Retina (tissue), 1 donor: ENCODE measurements at places on chromosomes 7 and 10.

- DNase-seq = no peak
These were observed 45.2 kb downstream of the DIP2C start for GRCh38 chr10:644076-644942.

DNA sequence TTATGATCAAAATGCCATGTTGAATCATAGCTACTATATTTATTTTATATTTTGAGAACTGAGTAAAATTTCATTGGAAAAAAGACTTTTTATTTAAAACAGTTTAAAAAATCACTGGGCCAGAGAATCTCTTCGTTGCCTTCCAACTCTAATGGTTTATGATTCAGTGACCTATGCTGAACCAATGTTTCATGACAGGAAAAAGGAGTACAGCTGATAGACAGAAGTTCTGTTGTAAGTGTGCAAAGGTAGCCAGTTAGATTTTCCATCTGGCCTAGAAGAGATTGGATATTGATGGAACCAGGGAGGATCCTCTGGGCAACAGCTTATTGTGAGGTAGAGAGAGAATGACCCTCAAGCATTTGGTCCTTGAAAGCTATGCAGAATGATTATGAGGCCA lies 745.8 kb downstream of the SUGCT start:
- DNase-seq = no peak

GRCh38 chr7:93921607-93922566 lies at the start of gene GNG11:
Gene GNG11 (plus strand): TSS chr7:93921735. CDS start chr7:93922138, 403 bp downstream.
- DNase-seq = peak; percentile 85

DNA sequence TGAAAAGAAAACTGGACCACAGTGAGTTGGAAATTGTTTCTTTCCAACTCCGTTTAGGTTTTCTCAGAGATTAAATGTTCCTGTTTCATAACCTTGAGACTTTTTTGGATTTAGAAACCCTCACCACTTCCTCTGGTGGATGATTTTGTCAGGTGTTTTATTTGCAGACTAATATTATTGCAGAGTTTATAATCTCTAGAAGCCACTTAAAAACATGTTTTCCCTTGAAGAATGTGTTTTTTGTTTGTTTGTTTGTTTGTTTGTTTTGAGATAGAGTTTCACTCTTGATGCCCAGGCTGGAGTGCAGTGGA lies 520 bp upstream of the MICU1 start:
- DNase-seq = no peak

DNA sequence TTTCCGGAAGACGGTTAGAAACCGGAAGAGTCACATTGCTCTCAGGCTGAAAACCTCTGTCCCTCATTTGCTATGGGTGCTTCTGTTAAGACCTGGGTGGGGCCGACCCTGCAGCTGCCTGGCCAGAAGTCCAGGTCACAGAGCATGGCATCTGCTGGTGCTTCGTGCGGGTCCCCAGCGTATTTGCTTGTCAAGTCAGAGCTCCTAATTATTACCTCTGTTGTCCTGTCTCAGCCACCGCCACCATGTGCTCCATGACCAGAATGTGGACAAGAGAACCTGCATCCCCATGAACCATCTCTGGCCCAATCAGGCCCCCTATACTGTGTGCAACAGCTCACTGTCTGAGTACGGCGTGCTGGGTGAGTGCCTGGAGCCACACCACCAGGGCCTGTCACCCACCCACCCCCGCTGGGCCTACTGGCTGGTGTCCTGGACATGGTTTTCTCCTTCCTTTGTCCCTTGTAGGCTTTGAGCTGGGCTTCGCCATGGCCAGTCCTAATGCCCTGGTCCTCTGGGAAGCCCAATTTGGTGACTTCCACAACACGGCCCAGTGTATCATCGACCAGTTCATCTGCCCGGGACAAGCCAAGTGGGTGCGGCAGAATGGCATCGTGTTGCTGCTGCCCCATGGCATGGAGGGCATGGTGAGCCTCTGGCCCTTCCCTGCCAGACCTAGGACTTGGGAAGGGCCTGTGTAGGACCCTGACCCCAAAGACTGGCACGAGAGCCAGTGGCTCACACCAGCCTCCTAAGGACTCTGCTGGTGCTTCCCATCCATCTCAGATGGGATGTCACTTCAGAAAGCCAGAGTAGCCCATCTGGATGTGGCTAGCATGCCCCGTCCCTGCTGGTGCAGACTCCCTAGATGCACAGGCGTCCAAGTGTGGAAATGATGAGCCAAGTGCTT lies 51.3 kb upstream of the ZMIZ2 start:
- DNase-seq = no peak

GRCh38 chr7:12549106-12549505 lies 21.4 kb upstream of the SCIN start:
- DNase-seq = no peak

DNA sequence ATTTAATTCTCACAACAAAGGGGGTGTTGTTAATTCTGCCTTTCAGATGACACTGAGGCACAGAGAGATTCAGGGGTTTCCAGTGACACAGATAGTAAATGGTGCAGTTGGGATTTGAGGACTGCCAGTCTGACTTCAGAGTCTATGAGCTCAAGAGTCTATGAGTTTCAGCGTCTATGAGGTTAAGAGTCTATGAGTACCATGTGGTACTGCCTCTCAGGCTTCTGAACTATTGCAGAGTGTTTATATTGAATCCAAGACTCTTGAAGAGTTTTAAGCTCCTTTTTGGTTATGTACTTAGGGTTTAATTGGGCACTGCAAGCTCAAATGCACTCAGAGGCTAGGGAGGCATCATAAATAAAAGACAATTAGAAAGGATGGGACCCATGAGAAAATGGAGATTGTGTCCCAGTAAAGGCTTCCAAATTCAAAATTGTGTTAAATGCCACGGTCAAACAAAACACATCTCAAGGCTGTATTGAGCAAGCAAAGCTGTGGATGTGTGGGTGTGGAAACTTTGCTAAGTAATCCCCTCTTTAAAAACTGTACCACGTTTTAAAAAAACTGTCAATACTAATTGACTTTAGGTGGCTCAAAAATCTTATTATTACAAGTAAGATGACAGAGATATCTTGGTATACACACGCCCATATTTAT lies 123.9 kb upstream of the FAM171A1 start:
- no peak for DNase-seq

GRCh38 chr7:155358948-155359712 lies 61.5 kb downstream of the INSIG1 start:
- DNase-seq = no peak

- DNase-seq = no peak
These were observed 74.1 kb downstream of the TACC2 start for GRCh38 chr10:122062831-122063674.

DNA sequence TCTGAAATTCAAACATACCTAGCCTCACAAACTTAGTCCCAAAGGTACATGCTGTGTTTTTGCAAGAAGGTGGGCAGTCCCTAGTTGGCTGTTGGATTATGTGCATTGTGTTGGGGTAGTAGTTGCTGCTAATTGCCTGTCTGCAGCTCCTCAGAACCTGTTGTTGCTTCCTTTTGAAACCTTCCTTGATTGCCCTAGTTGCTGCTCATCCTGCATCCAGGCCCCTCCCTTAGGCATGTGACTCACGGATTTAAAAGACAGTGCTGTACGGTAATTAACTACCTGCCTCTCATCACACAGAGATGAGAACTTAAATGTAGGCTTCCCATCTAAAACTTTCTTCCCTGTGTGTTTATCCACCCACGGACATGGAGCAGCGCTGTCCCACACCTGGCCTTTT lies 67.7 kb downstream of the BMPR1A start:
- DNase-seq = no peak

GRCh38 chr10:131022981-131023380 lies 288.5 kb downstream of the TCERG1L start:
- DNase-seq = no peak

DNA sequence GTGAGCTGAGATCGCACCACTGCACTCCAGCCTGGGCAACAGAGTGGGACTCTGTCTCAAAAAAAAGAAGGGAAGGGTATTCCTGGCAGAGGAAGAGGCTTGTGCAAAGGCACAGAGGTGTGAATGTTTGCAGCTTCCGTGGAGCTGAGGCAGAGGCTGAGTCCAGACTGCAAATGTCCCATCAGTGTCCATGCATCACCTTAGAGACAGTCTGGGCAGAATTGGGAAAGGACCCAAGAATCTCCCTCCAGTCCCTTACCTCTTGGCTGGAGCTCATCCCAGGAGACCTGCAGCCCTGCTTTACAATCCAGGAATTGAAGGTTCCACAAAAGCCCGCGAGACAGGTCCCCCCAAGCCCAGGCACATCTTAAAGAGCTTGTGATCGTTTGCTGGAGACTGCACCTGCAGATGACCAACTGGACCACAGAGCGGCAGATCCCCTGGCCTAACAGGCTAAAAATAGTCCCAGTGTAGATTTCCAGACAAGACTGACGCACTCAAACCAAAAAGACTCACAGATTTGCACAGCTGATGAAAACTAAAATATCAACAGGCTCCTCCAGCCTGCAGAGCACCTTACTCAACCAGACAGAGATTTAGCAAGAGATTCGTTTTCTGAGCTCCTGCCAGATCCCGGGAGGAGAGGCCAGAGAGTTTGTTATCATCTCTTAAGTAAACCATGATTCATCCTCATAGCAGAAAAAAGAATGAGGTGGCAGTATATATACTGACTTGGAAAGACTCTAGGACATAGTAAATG lies 22.9 kb upstream of the NANOS1 start:
- DNase-seq = no peak

DNA sequence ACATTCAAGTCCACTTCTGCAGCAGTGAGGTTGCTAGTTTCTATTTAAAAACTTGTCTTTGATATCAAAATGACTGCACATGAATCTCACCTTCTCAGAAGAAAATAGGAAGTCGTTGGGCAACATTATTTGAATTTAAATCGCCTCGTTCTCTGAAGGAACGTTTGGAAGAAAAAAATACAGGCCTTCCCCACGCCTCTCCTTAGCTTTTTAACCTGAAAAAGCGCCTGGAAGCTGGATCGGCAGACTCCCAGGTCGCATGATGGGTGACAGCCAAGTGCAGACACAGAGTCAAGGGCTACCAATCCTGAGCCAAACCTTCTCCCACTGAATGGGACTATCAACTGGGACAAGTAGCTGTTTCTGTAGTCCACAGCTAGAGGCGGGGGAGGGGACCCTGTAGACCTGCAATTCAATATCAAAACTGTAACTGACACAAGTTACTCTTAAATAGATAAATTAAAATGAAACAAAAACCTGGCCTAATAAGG lies 2.2 kb downstream of the FAM53B start:
- peak; percentile 48 for DNase-seq

DNA sequence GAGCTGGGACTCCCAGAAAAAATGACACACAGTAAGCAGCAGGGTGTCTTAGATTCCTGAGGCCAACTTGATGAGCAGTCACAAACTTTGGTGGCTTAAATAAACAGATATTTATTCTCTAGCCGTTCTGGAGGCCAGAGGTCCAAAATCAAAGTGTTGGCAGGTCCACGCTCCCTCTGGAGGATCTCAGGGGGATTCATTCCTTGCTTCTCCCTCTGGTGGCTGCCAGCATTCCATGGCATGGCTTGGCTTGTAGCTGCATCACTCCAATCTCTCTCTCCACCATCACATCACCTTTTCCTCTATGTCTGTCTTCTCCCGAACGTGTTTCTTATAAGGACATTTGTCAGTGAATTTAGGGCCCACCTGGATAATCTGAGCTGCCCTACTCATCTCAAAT lies 98.4 kb downstream of the OSBPL3 start:
- DNase-seq = no peak

- DNase-seq = no peak
These were observed 34.1 kb downstream of the ZRANB1 start for GRCh38 chr10:124975977-124976514.

DNA sequence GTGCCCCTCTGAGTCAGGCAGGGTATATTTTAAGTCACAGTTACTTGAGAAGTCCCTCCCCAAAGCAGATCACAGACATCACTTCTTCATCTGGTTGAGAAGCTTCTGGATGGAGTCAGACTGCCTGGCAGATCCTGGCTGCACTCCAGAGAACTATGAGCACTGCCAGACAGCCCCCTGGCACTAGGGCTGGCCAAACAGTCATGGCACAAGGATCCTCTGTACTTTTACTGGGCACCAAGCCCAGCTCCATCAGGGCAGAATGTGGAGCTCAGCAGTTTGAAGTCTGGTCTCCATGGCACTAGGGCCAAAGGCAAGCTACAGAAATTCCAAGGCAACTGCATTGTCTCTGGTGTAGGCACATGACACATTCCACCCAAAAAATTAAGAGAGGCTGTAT lies 162.1 kb downstream of the NRG3 start:
- DNase-seq = no peak

DNA sequence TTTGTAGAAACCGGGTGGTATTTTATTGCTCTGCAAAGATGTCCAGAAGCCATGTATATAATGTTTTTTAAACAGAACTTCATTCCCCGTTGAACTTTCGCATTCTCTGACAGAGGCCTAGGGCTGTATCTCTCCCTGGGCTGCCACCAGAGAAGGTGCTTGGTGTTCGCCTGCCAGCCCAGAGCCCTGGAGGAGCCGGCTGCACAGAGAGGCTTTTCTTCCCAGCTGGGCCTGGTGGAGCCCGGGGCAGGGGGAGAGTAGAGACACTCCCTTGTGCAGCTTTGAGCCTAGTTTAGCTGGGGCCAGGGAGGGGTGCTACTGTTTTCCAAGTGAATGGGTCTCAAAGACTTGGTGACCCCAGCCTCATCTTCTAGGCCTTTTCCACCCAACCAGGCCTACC lies 13.6 kb upstream of the TRIM8 start:
- no peak for DNase-seq

- DNase-seq = no peak
These were observed 21.8 kb upstream of the SEMA3C start for GRCh38 chr7:80940539-80941207.

DNA sequence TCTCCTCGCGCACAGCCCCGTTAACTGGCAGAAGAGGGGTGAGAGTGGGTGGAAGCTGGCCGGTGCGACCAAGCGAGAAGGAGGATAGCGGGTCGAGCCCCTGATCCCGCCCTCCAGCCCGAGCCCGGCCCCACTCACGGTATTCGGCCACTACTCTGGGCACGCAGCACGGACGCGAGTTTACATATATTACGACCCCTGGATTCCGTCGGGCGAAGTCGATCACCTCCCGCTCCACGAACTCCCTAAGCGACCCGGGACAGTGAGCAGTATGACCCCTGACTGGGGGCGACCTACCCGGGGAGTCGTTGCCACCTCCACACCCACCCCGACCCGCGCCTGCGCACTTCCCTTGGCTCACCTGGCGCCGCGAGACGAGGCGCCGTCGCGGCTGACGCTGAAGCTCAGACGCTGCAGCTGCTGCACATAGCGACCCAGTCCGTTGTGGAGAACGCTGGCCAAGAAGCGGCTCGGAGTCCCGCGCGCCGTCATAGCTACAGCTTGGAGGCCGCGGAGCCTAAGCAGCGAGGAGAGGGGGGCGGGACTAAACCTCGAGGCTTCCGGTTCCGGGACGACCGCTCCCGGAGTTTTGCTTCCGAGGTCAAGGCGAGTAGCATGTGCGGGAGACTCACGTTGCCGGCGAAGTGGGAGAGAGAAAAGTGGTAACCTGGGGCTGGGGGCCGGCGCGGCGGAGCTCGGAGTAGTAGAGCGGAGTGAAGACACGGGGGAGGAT lies at the start of the genes MRPL43 and TWNK:
MRPL43 (minus strand) TSS at position 546 of the 733 bp plus-strand sequence; CDS start at position 492, 54 bp downstream.
TWNK (plus strand) TSS at position 592 of the 733 bp plus-strand sequence. CDS start 668 bp downstream, outside the sequence.
- peak; percentile 94 for DNase-seq
